H1 (cell line): ENCODE measurements at places on chromosomes 2 and 18. TPM values are rescaled to one million over a fixed set of nuclear protein-coding genes. Genes with fewer than 3 reads are reported as not detected.

AOX1 gene
- total RNA-seq: 4.9 and 5.6 TPM in 2 replicates

COBLL1 gene
- 5.2 and 6.2 TPM in 2 replicates for total RNA-seq

LONRF2 gene
- total RNA-seq: 0.42 and 0.74 TPM in 2 replicates

FEV gene
- total RNA-seq: not detected in 2 replicates

ADD2 gene
- 166 and 170 TPM in 2 replicates for total RNA-seq

- H3K4me1 ChIP-seq: no peaks in the 10 kb centered on the region
- H3K4me3 ChIP-seq: no peak overlapping the region
- no peak for DNase-seq
- H3K36me3 ChIP-seq: no peaks in the 10 kb centered on the region
- H3K27ac ChIP-seq: no peak overlapping the region
These were observed 150.8 kb downstream of the MEMO1 start for GRCh38 chr2:31859959-31860358.

- no peaks in the 10 kb centered on the region for H3K27me3 ChIP-seq
- H3K36me3 ChIP-seq: no peaks in the 10 kb centered on the region
- no peak overlapping the region for H3K27ac ChIP-seq
- no peak for DNase-seq
These were observed 87.3 kb upstream of the OTOS start for GRCh38 chr2:240227538-240228428.

DNA sequence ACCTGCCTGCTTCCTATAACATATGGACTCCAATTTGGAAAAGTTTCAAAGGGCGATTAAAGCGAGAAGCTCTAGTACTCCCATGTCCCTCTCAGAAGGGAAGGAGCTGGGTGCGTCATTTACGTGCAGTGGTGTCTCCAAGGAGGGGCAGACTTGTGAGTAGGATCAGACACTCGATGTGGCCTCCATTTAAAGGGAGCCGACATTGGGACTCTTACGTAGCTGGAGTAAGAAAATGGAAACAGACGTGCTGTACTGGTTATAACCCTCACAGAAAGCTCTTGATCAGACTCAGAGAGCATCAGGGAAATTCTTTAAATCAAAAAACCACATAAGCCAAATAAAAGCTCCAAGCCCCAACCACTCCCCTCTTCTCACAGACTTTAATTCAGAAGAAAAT lies 198.5 kb downstream of the KLHL29 start:
- no peak overlapping the region for H3K4me3 ChIP-seq
- H3K27ac ChIP-seq: no peak overlapping the region
- H3K36me3 ChIP-seq: no peaks in the 10 kb centered on the region

DNA sequence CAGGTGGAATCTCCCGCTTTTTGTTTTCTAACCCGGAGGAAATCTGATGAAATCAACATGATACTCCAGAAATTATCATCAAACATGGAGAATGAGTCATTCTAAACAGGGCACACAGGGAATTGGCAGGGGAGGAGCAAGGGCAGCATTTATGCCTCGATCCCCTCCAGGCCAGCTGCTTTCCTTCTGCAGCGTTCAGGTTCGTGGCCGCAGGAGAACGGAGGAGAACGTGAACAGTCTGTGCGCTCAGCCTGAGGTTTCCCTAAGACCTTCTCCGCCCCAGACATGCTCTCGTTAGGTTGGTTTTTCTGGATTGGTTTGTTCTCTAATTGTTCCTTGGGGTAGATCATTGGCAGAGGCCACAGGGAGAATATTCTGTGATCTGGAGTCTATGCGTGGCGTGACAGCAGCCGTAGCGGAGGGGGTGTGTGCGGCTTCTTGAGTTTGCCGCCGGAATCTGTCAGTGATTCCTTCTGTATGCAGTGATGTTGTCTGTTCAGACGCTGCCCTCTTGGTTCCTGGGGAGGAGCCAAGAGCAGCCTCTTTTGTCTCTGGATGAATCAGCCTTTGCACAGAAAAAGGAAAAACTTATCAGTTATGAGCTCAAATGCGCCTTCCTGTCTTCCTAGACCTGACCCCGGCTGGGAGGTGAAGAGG lies 75.9 kb downstream of the SH3BP4 start:
- H3K4me1 ChIP-seq: peaks cover 8% of the 10 kb centered on the region
- no peaks in the 10 kb centered on the region for H3K27me3 ChIP-seq
- no peak for DNase-seq
- no peak overlapping the region for H3K4me3 ChIP-seq

DNA sequence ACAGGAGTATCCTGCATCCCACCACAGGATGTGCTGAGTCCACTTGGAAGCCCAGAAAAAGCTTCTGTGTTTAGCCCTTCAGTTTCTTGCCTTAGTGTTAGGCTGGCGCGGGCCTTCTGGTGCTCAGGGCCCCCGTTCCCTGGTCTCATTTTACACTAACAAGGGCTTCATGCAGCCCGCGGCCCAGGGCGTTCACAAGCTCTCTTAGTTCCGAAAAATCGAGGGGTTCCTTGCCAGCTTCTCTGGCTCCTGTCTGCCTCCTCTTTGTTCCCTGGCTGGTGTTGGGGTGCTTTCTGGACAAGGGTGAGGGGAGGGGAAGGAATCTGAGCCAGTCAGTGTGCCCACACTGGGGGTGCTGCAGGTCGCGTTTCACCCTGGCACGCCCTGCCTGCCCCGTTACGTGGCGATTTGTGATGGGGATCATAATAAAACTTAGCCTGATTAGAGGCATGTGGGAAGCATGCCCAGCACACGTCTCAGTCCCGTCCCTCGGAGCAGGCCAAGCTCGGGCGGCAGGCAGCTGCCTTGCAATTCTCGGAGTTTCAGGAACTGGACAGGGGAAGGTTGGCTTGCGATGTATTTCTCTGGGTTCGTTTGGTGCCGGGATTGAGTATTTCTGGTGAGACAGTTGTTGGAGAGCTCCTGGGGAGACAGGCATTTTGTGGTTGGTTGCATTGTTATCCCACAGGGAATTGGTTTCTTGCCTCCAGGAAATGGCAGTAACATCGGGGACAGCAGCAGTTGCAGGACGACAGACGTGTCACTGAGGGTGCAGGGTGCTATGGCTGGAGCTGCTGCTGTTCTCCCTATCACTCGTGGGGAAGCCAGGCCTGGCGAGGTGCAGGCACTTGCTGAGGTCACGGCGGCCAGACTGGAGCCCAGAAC lies 22.9 kb downstream of the SH3BP4 start:
- H3K27me3 ChIP-seq: no peaks in the 10 kb centered on the region
- H3K36me3 ChIP-seq: peaks cover 23% of the 10 kb centered on the region
- H3K4me3 ChIP-seq: no peak overlapping the region
- 0 out of 2 replicates have a peak overlapping the region, but pooled peaks have one; percentile 39 for H3K27ac ChIP-seq

DNA sequence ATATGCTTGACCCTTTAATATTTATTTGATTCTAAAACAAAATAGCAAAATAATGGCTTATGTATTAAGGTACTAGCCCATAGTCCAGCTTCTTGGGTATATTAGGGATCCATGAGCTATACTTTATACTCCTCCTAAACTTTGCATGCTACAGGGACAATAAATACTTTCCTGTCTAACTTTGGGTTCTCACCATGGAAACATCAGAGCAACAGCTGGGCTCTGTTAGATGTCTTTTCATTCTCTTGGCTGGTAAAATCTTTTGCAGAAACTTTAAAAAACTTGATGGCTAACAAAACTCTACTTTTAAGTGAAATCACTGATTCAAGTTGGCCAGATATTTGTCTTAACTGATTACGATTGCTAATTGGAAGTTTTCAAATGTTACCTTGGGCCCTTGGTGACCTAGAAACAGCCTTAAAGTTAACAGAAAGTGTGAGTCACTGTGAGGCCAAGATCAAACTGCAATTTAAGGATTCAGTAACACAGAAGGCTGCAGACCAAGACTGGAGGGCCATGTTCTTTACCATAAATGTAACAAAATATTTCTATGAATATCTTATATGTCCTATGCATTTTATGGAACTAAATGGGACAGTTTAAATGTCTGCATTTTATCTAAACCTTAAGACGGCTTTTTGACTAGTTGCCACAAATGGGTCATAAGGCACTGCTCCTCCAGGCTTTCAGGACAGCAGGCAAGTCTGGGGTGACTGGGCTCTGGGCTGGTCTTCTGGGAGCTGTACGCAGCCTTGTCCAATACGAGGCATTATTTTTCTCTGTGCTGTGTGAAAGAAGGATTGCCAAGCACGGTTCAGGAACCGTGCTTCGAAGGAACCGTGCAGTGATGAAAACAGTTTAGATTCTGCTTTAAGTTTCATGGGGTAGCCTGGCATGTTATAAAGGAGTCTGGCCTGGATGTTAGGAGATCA lies 188.5 kb downstream of the TPGS2 start:
- no peak overlapping the region for H3K27ac ChIP-seq
- no peak overlapping the region for H3K4me3 ChIP-seq
- H3K4me1 ChIP-seq: peaks cover 3% of the 10 kb centered on the region
- DNase-seq: no peak

DNA sequence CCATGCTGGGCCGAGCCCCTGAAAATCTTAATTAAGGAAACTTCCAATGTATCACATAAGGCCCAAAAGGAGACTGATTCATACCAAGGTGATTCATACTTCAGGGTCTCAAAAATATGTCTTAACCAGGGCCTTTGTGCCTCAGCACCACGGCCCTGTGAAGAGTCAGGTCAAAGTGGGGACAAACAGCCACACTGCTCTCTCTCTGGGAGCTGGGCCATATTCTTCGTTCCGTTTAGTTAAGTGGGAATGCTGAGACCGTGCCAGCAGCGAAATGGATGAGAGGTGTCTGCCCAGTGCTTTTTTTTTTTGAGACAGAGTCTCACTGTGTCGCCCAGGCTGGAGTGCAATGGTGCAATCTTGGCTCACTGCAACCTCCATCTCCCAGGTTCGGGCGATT lies 9.3 kb upstream of the PTMA start:
- no peaks in the 10 kb centered on the region for H3K36me3 ChIP-seq
- no peak for DNase-seq
- H3K27me3 ChIP-seq: no peaks in the 10 kb centered on the region
- no peak overlapping the region for H3K4me3 ChIP-seq
- no peaks in the 10 kb centered on the region for H3K4me1 ChIP-seq

GRCh38 chr18:63890950-63891304 lies 3.4 kb downstream of the SERPINB2 start:
- no peak overlapping the region for H3K4me3 ChIP-seq
- no peak for DNase-seq
- no peaks in the 10 kb centered on the region for H3K27me3 ChIP-seq
- no peaks in the 10 kb centered on the region for H3K4me1 ChIP-seq

DNA sequence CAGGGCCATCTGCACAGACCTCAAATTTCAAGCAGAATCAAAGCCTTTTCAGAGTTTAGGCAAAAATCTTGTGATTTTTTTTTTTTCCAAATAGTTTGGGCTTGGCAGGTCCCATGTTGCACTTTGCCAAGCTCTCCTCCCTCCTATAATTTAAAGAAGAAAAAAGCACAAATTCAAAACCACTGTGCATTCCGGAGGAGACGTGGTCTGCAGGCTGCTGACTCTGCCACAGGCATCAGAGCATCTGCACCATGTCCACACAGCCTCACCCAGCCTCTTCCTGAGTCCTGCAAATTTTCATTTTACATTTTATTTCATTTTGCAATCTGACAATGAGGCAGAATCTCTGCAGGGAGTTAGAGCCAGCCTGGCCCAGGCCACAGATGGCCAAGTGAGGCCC lies 15.7 kb upstream of the GPC1 start:
- H3K27me3 ChIP-seq: no peaks in the 10 kb centered on the region
- DNase-seq: no peak
- H3K27ac ChIP-seq: no peak overlapping the region
- no peak overlapping the region for H3K4me3 ChIP-seq

DNA sequence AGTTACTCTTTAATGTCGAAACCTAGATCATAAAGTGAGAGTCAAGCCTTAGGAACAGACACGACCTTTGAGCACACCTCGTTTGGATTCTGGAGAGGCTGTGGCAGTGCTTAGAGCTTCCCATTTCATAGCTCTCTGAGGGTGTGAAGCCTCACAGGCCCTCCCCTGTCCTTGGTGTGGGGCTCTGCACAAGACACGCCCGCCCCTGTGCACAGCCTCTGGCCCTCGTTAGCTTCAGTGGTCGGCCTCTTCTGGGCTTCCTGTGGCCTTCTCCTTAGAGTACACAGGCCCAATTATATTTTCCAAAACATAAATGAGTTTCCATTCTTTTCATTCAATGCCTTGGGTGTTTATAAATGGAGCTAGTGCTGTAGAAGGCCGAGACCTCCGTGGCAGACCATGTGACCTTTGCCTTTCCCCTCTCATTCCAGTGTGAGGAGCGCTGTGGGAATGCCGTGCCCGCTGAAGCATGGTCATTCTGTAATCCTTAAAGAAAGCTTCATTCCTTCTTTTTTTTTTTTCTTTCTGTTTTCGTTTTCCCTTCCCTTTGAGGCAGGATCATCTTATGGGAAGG lies 208.6 kb downstream of the DCDC2C start:
- no peaks in the 10 kb centered on the region for H3K36me3 ChIP-seq
- no peaks in the 10 kb centered on the region for H3K27me3 ChIP-seq
- no peak overlapping the region for H3K4me3 ChIP-seq
- no peak overlapping the region for H3K27ac ChIP-seq

DNA sequence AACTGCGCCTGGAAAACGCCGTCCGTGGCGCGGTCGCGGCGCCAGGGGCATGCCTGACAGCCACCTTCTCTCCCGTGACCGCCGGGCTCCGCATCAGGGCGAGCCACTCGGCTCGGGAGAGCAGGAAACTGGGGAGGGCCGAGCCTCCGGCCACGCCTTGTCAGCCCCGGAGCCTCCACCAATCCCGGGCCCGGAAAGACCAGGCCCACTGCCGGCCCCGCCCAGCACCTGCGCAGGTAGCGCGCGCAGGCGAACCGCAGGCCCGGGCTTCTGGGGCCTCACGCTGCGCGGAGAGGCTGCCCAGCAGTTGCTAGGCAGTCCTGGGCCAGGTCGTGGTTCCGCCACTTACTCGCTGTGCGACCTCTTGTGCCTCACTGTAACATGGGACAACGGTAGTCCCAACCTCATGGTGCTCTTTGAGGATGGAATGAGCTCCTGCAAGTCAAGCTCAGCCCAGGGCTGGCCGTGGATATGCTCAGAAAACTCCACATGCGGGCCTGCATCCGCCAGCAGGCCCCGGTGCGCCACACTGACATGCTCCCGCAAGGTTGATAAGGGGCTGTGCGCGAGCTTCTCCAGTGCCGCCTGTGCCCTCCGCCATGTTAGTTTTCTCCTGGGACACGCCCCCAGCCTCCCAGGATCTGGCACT lies 97.1 kb downstream of the INHBB start:
- no peaks in the 10 kb centered on the region for H3K36me3 ChIP-seq
- H3K4me3 ChIP-seq: peak overlapping the region; percentile 55
- DNase-seq: peak; percentile 70
- no peaks in the 10 kb centered on the region for H3K4me1 ChIP-seq
- peaks cover 50% of the 10 kb centered on the region for H3K27me3 ChIP-seq

DNA sequence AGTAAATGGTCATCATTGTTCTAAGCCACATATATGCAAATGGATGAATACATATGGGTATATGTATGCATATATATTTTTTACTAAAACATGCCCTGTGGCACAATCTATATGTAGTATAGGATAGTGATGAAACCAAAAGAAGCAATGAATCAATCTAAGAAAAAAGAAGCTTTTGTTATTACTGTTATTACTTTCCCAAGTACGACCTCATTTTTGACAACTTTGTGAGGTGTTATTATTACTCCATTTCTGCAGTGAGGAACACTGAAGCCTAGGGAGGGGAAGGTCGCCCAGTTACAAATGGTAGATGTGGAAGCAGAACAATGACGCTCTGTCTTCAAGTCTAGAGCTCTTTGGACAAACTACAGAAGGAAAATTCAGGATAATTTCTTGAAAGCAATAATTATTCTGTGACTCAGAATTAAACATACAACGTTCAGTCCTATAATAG lies 38.3 kb downstream of the STAT4 start:
- H3K36me3 ChIP-seq: no peaks in the 10 kb centered on the region
- DNase-seq: no peak
- no peak overlapping the region for H3K27ac ChIP-seq
- H3K27me3 ChIP-seq: no peaks in the 10 kb centered on the region

GRCh38 chr2:102618452-102619413 lies 620 bp upstream of the SLC9A2 start:
- no peak for DNase-seq
- peaks cover 33% of the 10 kb centered on the region for H3K27me3 ChIP-seq
- H3K4me3 ChIP-seq: peak overlapping the region; percentile 60
- H3K36me3 ChIP-seq: no peaks in the 10 kb centered on the region
